Activated gamma-delta T cell (primary cell): ENCODE measurements at places on chromosomes 1 and 21.

GRCh38 chr1:51875291-51875772 is 3.2 kb downstream of the NRDC start:
- no peak for DNase-seq

- no peak for DNase-seq
These were observed 2.8 kb upstream of the COL18A1 start for GRCh38 chr21:45401916-45402900.

DNA sequence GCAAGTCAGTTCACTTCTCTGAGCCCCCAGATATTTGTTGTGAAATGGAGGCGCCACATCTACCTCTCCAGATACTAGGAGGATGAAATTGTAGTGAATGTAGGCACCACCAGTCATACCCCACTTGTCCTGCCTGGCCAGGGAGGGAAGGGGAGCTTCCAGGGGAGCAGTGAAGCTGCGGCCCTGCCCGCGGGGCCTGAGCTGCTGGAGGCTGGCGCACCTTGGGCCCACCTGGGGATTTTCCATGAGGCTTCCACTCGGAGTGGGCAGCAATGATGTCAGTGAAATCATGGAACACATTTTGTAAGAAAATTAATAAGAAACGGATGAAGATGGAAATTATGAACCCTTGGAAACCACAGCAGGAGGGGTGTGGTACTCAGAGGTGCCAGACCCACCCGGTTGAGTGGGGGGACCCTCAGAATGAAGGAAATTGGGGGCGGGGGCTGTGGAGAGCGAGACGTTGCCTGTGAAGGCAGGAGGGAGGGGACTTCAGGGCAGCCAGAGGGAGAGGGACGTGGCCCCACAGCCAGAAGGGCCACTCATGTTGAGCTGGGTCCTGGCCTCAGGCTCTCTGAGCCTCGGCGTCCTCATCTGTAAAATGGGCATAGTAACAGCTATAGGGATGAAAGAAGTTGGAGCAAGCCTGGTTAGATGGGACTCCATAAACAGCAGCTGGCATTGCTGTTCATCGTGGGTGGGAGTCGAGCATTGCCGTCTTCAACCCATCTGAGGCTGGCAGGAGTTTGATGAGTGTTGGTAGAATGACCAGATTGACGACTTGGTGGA is 101.6 kb downstream of the EPHB2 start:
- DNase-seq: no peak

DNA sequence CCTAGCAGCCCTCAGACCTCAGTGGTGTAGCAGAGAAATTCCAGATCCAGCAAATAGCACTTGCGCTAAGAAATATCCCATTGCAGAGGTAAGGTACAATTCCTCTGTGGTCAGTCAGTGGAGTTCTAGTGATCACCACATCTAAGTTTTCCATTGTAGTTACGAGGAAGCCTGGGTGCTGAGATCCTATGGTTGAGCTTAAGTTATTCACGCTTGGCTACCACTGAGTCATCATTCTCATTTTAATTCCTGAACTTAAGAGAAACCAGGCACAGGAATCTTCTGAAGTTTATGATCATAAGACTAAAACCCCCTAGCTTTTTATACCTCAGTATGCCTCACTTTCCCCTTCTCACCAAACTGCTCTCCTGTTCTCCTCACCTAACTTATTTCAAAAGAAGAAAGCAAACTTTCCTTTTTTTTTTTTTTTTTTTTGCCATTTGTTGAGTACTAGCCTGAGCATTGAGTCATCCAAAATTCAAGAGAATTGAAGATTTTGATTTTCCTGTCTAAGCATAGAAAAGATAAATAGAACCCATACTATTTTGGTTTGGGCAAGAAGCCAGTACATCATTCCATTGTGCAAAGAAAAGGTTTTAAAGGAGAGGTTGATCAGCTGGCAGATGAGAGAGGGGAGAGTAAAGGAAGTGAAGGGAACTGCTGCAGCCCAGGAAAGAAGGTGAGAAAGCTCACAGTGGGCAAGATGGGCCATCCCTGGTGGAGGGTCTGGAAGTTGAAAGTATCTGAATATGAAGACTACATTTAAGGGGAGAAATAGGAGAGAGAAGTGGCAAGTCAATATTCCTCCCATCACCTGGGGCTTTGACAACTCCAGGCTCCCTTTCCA is 39.9 kb downstream of the SERBP1 start:
- DNase-seq: no peak

GRCh38 chr1:112961072-112961471 is 5.1 kb upstream of the SLC16A1 start:
- no peak for DNase-seq

DNA sequence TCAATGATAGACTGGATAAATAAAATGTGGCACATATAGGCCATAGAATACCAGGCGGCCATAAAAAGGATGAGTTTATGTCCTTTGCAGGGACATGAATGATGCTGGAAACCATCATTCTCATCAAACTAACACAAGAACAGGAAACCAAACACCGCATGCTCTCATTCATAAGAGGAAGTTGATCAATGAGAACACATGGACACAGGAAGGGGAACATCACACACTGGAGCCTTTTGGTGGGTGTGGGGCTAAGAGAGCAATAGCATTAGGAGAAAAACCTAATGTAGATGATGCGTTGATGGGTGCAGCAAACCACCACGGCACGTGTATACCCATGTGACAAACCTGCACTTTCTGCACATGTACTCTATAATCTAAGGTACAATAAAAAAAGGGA is 883.4 kb upstream of the PRMT6 start:
- DNase-seq: no peak

DNA sequence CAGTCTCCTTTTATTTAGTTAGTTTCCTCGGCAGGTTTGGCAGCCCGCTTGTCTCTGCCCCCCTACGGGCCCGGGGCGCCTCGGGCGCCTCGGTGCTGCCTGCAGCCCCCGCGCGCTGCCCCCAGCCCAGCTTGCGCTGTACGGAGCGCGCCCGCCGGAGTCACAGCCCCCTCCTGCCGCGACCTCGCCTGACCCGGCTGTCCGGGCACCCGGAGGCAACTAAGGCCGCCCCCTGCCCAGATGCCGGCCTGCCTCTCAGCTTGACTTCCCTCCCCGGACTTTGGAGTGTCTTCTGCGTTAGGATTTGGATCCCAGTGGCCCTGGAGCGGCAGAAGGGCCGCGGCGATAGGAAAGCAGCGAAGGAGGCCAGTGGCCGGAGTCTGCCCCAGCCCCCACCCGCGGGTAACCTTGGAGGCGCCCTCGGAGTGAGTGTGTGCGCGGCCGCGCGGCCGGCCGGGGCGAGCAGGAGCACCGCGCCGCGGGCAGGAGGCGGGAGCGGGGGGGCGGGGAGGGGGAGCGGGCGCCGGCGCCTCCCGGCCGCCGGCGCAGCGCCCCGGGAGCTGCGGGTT is 7.6 kb downstream of the CDKN2C start:
- peak; percentile 22 for DNase-seq

DNA sequence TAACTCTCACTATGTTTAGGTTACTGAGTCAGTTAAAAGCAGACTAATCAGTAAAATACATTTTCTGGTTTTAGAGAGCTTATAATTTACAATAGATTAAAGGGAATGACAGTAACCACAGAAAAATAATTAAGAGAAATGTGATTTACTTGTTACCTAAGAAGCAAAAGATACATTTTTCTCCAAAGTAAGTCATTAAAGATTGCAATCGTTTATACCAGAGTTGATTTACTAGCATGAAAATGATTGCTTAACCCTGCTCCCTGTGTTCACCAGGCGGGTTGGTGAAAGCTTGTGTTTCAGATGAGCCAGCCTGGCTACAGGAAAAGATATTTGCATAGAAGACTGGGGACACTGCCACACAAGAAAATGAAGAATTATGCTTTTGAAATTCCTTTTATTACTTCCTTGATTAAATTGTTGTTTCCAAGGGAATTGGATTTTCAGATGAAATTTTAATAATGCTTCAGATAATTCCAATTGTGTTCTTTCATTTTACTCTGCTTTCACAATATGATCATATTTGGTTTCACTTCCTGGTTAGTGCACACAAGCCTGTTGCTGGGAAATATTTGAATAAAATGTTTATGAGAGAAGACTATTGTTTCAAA is 27.9 kb downstream of the LRRC8B start:
- no peak for DNase-seq

- DNase-seq: no peak
These were observed 1.5 kb downstream of the GPATCH4 start for GRCh38 chr1:156599811-156600210.

- DNase-seq: no peak
These were observed 1.4 kb upstream of the GJC2 start for GRCh38 chr1:228148196-228148861.

DNA sequence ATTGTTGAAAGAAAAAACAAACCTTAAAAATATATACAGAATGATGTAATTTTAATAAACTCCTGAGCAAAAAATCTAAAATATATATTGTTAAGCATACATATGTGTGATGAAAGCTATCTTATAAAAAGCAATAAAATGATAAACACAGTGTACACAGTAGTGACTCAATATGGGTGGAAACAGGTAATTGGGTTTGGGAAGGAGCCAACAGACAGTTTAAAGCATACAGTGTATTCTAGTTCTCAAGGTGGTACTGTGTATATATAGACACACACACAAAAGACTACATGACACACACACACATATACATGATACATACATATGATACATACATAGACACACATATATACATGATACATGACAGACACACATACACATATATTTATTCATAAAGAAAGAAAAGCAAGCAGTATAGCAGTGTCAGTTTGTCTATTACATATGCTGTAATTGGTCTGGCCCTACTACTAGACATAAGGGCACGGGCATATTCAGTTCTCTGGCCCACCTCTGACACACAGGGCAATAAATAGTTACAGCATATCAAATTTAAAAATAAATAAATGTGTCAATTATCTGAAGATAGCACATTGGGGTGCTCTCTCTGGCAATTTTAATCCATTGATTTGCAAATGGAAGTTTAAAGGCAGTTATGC is 330.2 kb downstream of the S1PR1 start:
- DNase-seq: no peak

GRCh38 chr1:19698181-19698580 is 33.5 kb downstream of the HTR6 start:
- DNase-seq: no peak

DNA sequence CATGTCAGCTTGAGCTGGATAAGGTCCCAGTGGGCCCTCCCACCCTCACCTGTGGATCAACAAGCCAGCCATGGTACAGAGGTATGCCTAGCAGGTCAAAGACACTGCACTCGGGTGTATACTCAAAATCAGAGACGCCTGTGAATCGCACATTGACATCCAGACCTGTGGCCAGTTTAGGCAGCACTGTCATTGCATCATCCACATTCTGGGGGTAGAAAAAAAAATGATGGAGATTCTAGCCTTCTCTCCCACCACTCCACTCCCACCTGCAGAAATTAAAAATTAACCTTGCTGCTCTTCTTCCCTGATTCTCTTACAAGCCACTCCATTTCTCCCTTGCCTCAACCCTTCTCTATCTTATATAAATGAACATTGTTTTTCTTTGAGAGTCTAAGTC is 6.3 kb downstream of the MINDY1 start:
- no peak for DNase-seq

DNA sequence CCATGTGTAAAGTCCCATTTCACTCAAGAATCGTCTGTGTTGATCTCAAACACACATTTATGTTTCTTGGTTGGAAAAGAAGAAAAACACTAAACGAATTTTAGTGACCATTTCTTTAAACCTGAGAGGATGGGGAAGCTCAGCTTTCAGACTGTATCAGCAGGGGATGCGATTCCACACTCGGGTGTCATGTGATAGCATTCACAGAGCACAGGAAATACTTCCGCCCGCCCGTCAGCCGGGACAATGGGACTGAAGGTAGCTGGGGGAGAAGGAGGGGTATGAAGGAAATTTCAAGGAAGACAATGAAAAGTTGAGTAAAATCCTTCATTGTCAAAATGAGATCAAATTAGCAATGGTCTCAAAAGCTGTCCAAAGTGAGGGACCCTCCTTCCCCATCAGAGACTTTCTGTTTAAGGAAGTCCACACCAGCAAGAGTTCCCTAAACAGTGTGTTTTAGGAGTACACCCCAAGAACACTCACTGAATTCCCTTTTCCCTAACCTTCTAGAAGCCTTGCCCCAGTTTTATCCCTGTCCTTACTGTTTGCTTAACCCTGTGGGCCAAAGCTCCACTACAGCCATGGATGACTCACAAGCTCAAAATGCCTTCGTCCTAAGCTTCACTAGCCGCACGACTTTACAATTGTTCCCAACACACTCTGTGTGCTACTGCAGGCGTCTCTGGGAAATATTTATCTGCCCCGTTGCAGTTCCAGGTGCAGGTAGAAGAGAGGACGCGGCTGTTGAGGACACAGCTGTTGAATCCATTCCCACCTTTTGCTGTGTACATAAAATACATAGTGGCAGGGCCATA is 51.4 kb upstream of the SIM2 start:
- no peak for DNase-seq

GRCh38 chr1:97647776-97648175 is 273.1 kb downstream of the DPYD start:
- DNase-seq: no peak

DNA sequence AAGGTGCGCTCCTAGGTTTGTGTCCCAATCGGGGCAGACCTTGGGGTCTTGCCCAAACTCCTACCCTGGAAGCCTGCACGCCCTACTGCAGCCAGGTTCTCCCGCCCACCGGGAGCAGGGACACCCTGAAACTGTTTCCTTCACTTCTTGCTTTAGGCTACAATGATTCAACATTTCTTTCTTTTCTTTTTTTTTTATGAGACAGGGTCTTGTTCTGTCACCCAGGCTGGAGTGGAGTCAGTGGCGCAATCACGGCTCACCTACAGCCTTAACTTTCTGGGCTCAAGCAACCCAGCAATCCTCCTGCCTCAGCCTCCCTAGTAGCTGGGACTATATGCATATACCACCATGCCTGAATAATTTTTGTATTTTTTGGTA is 75.8 kb downstream of the ITPKB start:
- DNase-seq: no peak

- no peak for DNase-seq
These were observed 36.2 kb downstream of the PRRC2C start for GRCh38 chr1:171521567-171521966.

GRCh38 chr1:168261390-168261789 is 19.3 kb upstream of the TBX19 start:
- no peak for DNase-seq

DNA sequence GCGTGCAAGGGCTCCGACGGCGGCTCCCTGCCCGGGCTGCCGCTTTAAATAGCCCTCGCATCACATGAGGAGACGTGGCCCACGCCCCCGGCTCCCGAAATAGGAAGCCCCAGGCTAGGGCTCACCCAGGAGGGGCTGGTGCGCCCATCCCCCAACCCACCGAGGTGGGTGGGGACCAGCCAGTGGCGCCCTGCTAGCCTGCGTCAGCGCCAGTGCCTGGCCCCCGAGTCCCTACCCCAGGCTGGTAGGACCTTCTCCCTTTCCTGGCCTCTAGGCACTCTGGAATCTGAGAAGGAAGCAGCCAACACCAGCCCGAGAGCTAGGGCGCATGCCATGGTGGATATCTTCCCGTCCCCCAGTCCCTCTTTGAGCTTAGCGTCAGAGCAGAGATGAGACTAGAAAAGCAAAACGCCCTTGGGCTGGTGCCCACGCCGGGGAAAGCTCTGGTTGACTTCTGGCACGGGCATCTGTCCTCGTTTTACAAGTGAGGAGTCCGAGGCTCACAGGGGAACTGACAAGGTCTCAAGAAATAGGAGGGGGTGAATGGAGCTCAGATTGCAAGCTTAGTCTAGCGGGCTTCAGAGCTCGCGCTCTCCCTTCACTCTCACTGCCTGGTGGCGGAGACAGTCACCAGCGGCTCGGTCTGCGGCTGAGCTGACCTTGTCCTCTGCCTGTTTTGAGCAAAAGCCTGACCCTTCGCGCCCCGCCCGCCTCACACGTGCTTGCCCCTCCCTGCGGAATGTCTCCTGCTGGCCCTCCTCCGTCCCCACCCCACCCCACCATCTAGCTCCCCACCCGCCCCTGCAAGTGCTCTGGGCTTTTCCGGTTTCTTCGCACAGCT is at the start of gene FABP3:
TSS of gene FABP3 (minus strand) at position 21 of the 841 bp plus-strand sequence. CDS start 62 bp downstream, outside the sequence.
- no peak for DNase-seq
